Thymus (tissue), 14 donors: ENCODE measurements at places on chromosomes 7 and 10.

DNA sequence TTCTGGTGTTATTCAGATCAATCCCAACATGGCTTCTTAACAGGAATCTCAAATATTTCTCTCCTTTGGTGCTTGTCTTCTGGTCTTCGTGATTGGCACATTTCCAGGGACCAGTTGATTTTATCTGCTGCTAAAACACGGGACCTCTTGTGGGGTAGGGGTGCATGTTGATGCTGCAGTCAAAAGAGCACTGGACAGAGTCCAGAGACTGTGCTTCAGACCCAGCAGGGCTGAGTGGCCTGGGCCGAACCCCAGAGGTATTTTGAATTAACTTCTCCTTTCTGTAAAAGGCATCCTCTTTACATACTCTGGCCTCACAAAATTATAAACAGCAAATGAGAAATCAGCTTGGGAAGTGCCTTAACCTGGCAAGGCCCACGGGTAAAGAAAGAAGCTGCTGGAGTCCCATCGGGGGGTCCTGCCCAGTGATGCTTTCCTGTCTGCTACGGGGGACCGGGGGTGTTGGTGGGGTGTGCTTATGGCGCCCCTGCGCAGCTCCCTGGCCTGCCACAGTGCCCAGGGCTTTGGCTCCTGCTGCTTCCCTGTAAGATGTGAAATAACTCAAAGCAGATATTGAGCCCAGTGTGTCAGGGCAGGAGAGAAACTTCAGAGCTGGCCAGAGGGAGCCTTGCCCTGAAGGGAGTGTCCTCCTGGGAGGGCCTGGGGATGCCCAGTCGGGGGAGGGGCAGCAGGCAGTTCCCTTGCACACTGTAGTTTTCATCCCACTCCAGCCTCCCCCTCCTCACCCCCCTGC is 230.5 kb downstream of the TCF7L2 start:
- no peak for DNase-seq

- no peak for DNase-seq
Measured at GRCh38 chr10:60267802-60268201, 121.9 kb downstream of the ANK3 start.

GRCh38 chr10:16919121-16919982 is 102.1 kb upstream of the RSU1 start:
- DNase-seq = no peak

DNA sequence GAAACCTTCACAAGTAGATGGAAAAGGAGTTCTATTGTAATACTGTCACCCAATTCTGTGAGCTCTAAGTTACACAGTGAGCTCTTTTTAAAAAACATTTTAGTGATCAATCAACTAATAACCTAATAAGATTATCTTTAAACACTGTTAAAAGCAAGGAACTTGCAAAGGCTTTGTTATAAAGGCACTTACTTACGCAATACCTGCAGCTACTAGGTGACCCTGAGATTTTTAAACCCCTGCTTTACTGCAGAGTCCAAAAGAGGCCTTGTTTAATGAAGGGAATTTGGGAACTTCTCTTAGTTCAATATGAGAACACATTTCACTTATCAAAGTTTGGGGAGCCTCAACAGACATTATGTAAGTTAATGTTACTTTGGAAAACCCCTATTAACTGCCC is 53.3 kb downstream of the P4HA1 start:
- no peak for DNase-seq

GRCh38 chr10:117761695-117762094 is 219.1 kb downstream of the EMX2 start:
- no peak for DNase-seq

DNA sequence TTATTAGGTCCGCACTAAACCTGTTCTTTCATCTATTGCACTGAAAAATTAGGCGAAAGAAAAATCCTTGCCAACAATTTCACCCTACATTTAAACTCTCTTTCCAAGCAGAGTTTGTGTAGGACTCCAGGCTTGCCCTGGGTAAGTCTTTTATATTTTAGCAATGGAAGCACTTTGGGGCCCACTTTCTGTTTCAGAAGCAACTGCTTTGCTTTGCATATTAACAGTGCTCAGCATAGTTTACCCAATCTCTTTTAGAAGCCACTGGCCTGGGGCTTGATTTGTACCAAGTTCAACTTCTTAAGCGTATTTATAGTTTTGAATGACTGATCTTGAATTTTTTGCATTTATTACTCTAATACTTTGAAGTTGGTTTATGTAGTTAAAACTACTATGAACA is 78.8 kb upstream of the MDFIC start:
- no peak for DNase-seq

DNA sequence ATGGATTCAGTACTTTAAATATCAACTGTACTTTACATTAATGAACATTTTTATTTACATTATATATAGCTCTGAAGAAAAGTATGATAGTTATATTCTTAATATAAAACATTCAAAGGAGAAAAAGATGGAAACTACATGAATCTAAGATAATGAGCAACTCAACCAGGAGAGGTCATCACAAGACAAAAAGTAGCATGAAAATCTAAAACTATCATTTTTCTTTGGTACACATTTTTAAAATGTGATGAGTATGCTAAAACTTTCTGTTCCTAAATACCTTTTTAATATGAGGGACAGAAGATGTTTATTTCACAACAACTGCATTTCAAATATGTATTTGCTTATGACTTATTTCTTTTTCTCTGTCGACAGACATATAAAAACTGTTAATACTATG is 2.4 kb downstream of the CNTNAP2 start:
- DNase-seq = no peak

GRCh38 chr10:67802767-67803538 is 35.0 kb downstream of the DNAJC12 start:
- no peak for DNase-seq

DNA sequence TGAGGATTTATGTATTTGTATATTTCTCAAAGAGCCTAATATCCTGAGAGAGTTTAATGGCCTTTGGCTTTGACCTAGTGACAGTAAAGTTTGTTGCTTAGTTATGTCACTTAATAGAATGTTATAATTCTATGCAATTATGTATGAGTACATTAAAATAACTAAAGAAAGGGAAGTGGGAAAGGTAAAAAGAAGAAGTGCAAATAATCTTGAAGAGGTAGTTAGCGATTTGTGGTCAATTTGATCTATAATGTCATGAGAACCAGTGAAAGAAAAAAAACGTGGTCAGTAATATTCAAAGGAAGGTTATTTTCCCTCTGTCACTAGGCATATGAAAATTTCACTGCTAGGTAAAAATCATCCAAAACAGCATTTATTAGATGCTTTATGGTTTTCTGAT is 143.4 kb upstream of the LSM8 start:
- no peak for DNase-seq

DNA sequence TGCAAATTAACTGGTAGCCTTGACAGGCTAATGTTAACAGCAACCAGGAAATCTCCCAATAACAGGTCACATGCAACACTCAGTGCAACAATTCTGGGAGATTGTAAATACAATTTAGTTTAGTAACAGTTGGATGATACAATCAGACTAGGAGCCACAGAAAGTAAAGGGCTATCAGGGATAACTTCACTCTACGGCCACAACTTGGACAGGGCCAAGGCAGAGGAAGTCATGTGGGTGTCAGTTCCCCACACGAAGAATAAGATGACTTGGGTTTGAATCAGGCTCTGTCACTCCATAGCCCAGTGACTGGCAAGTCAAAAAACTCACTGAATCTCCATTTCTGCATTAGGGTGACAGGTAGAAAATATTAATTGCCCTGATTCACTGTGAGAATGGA is 217.3 kb upstream of the CCDC6 start:
- no peak for DNase-seq

DNA sequence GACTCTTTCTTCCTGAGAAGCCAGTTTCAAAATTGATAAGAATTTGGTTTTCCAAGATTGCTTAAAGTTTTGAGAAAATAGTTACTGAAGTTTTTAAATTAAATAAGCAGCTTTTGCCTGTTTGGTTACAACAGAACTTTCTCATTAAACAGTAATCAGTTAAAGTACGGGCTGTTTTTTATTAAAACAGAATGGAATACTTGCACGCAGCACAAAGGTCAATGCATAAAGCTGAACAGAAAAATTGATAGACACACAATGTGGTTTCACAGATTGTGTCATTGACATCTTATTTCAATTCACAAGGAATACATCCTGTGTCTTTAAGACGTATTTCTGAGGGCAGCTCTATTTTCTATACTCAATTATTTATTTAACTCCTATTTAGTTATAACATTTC is 192.2 kb downstream of the PRKG1 start:
- no peak for DNase-seq

DNA sequence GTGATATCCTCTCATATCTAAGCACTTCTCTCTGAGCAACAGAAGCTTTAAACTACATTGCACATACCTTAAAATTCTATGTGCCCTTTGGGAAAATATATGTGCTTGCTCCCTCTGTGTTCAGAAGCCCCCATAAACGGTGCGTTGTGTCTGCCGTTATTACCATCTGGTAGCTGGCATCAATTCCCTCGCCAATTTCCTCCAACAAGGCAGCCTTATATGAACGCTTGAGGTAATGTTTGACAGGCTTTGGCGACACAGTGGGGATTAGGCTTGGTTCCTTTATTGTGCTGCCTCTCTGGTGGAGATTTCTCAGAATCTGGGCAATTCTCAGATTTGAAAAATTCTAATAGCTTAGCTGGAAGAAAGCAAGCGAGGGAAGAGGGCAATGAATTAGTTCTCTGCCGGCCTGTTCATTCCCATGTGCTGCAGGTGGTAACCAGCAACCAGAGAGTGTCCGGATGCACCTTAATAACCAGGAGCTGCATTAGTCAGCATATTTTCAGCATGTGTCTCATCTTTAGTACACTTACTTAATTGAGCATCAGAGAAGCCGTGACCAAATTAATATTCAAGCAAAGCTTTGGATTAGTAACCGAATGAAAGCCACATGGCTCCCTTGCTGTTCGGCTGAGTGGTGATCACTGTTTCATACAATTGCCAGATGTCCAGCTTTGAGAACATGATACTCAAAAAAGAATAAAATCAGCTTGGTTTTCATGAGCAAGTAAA is 7.3 kb upstream of the PPP1R17 start:
- no peak for DNase-seq

GRCh38 chr7:48628793-48629349 is 295.5 kb upstream of the CDC14C start:
- no peak for DNase-seq

DNA sequence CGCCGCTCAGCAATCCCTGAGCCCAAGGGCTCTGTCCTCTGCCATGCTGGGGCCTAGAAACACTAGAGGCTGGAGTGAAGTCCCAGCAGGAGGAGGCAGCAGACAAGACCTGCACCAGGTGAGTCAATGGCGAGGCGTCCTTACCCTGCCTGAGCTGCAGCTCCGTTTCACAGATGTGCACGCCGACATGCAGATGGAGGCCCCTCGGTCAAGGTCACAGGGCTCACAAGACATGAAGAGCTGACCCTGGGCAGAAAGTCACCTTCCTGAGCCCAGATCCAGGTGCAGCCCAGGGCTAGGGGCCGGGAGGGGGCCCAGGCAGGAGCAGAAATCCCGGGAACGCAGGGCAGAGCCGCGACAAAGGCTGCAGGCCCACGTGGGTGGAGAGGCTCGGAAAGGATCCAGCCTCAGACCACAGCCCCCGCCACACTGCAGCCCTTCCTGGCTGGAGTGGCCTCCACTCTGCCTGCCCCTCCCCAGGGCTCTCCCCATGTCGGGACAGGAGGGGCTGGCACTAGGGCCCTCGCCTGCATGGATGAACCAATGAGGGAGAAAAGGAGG is 23.8 kb downstream of the PDGFA start:
- DNase-seq = no peak

DNA sequence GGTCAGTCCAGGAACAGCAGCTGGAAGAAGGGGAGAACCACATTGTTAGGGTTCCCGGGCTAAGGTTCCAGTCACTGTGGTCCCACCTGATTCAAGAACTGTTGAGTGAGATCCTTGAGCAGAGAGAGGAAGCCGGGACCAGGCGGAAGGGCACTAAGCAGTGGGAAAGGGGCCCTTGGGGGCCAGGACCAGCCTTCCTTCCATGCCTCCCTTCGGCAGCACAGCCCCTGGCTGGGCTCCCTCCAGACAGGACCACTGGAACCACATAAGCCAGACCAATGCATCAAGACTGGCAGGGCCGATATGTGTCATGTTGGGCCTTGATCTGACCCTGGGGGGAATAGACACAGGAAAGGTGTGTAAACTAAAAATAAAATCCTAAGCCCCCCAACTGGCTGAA is 103.9 kb downstream of the STRA8 start:
- no peak for DNase-seq

- DNase-seq = no peak
Measured at GRCh38 chr7:98515201-98515600, 101.9 kb upstream of the NPTX2 start.

- DNase-seq = no peak
Measured at GRCh38 chr7:151020231-151020630, 4.1 kb downstream of the ATG9B start.

- no peak for DNase-seq
Measured at GRCh38 chr10:96285331-96285752, 14.0 kb upstream of the BLNK start.

- DNase-seq = no peak
Measured at GRCh38 chr10:106716381-106716780, 448.1 kb downstream of the SORCS1 start.

GRCh38 chr10:47312663-47312995 is 9.6 kb upstream of the GDF2 start:
- no peak for DNase-seq

DNA sequence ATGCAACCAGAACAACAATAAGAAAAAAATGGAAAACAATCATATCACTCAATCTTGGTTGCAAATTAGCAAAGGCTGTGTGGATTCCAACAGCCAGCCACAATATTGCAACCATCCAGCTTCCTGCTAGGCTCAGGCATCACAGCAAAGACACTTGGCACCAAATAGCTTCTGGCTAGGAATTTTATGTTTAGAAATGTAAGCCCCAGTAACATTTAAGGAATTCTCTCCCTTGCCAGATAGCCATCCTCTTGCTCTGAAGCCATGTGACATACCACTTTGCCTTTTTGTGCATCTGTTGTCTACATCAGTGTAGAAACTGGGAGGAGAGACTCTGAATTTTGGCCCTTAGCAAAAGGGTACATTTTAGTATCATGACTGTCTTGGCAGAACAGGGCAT is 22.2 kb downstream of the MKX start:
- DNase-seq = no peak

GRCh38 chr7:97342512-97342911 is 225.0 kb downstream of the SDHAF3 start:
- no peak for DNase-seq

DNA sequence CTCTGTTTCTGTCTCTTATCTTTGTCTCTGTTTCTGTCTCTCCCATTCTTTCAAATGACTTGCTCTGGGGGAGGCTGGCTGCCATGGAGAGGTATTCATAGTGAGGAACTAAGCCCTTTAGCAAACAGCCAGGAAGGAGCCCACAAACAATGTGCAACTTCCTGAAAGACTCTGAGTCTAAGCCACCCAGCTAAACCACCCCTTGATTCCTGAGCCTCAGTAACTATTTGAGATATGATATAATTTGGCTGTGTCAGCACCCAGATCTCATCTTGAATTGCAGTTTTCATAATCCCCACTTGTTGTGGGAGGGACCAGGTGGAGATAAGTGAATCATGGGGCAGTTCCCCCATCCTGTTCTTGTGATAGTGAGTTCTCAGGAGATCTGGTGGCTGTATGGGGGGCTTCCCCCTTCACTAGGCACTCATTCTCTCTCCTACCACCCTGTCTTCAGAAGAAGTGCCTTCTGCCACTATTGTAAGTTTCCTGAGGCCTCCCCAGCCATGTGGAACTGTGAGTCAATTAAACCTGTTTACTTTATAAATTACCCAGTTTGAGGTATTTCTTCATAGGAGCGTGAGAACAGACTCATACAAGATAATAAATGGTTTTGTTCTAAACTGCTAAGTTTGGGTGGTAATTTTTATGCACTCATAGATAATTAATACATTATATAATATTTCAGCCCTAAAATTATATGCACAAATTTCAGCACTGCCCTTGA is 121.2 kb upstream of the FOXP2 start:
- no peak for DNase-seq

- DNase-seq = no peak
Measured at GRCh38 chr10:37707829-37708578, 149.4 kb downstream of the ZNF248 start.
